Left renal cortex interstitium (tissue), 4 donors: ENCODE measurements at places on chromosomes 16 and 17.
A peak's percentile ranks its signal among the peaks of the same experiment; 100 is the strongest.

GRCh38 chr16:57878586-57878985 lies 76.3 kb upstream of the KIFC3 start:
- DNase-seq, result no peak

GRCh38 chr17:13351046-13351445 lies 250.7 kb downstream of the HS3ST3A1 start:
- no peak for DNase-seq

DNA sequence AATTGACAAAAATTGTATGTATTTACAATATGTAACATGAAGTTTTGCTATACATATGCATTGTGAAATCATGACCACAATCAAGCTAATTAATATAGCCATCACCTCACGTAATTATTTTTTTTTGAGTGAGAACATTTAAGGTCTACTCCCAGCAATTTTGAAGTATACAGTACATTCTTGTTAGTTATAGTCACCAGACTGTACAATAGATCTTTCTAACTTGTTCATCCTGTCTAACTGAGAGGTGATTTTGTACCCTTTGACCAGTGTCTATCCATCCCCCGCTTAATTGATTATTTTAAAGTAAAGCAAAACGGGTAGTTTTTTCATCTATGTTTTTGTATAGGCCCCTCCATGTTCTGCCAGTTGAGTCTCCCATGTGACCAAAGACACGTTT lies 30.3 kb downstream of the NTN1 start:
- no peak for DNase-seq

- no peak for DNase-seq
Measured at GRCh38 chr17:21458054-21458453, 81.9 kb downstream of the KCNJ12 start.

DNA sequence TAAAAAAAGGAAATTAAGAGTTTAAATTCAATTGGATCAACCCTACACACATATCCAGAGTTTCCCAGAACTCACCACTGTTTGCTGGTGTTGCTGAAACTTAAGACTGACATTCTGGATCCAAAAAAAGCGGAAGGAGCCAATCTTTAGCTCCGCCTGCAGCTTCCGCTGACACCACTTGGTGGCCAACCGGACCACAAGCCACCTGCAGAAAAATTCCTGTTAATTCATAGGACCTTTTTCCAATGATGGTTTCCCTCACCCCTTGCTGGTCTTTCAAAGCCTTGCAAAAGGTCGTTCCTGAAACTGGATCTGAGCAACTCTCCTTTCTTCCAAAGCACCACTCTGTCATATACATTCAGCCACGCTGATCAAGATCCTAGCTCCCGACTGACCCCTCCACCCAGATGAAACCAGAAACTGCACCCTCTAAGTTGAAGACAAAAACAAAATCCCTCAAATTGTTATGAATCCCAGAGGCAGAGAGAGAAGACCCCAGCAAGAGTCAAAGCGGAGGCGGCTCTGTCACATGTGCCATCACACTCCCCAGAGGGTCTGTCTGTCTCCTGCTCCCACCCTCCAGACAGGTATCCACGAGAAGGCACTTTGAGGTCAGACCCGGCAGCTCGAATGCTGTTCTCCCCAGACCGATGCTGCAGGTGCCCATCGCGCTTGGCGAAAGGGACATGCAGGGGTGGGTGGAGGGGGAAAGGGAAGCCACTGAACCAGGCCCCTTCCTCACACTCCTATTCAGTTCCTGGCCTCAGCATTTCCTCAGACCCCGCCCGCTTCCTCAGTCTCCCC lies 773 bp downstream of the BLTP2 start:
- DNase-seq, result no peak

GRCh38 chr17:61583242-61583641 lies 7.8 kb downstream of the NACA2 start:
- DNase-seq, result no peak

DNA sequence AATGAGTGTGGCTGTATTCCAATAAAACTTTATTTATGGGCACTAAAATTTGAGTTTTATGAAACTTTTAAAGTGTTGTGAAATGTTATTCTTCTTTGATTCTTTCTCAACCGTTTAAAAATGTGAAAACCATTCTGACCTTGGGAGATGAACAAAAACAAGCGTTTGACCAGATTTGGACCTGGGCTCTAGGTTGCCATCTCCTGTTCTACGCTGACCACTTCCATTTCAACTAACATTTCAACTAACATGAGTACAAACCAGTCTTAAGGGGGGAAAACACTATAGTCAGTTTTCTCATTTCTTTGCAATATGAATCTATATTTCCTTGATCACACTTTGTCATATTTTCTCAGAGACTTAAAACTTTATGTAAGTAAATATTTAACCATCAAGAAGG lies 118.4 kb upstream of the IRX5 start:
- no peak for DNase-seq

DNA sequence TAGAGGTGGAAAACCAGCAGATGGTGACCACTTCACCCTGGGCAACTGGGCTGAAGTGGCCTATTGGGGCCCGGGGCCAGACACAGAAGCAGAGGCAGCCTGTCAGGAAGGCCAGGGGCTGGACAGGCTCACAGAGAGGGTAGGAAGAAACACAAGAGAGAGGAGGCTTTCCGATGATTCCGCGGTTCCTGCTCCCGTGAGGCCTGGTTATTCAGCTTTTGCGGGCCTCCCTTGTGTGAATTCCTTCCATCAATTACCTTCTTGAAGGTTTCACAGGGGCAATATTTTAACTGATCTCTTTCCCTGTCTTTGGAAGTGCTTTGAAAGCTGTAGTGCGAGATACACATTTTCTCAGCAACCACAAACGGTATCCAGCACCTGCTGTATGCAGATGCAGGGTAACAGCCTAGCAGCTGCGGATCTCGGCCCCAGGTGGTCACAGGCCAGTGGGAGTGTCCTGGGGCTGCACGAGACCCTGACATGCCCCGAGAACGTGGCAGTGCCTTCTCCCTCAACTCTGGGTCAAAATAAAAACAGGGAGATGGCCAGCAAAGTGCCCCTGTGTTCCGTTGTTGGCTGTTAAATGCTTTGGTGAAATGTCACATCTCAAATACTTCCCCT lies 11.6 kb upstream of the CMIP start:
- DNase-seq, result no peak

GRCh38 chr17:21689604-21690003 lies 2.7 kb upstream of the KCNJ18 start:
- DNase-seq, result no peak

DNA sequence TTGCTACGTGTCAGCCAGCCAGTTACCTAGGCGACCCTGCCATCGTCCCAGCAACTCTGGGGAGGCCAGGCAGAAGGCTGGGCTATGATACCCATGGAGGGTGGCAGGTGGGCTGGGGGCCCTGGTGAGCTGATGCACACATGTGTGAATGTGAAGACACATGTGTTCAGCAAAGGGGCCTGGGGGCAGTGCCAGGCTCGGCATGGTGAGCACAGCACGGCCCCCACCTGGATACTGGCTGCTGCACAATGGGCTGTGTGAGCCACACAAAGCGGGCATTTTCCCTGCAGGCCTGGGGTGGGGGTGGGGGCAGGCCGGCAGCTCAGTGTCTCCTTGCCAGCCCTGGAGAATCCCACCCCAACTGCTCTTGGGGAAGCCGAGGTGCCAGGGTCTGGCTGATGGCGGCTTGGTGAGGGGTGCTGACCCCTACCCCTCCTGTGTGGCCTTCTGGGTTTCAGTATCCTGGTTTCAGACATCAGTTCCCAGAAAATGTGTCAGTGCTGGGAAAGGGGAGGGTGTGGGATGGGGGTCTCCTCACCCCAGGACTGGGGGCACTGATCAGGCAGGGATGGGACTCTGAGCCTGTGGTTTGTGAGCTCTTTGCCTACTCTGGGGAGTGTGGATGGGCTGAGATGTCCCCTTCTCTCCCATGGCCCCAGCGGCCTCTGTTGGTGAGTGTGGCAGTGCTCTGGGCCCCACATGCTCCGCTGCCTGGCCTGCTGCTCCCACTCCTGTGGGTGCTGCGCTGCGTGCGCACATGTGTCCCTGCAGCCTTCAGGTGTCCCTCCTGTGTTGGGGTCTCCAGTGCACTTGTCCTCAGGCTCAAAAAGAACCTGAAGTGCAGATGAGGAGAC lies 5.1 kb downstream of the LLGL1 start:
- DNase-seq, result no peak

- DNase-seq, result no peak
Measured at GRCh38 chr17:18858567-18859245, 775 bp downstream of the PRPSAP2 start.

DNA sequence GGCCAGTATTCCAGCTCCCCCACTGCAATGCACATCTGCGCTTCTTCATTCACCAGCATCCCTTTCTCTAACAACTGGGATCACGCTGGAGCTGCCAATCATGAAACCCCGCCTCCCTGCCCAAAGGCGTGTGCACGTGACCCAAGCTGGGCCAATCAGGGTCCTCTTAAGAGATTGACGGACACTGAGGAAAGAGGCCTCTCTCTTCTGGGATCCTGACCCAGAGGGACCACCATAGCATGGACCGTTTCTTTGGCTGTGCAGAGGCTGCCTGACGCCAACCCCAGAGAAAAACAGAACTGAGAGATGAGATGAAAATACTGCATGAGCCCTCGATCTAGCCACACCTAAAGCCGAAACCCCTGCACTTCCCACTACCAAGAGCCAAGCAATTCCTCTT lies 32.0 kb downstream of the COTL1 start:
- DNase-seq, result no peak

DNA sequence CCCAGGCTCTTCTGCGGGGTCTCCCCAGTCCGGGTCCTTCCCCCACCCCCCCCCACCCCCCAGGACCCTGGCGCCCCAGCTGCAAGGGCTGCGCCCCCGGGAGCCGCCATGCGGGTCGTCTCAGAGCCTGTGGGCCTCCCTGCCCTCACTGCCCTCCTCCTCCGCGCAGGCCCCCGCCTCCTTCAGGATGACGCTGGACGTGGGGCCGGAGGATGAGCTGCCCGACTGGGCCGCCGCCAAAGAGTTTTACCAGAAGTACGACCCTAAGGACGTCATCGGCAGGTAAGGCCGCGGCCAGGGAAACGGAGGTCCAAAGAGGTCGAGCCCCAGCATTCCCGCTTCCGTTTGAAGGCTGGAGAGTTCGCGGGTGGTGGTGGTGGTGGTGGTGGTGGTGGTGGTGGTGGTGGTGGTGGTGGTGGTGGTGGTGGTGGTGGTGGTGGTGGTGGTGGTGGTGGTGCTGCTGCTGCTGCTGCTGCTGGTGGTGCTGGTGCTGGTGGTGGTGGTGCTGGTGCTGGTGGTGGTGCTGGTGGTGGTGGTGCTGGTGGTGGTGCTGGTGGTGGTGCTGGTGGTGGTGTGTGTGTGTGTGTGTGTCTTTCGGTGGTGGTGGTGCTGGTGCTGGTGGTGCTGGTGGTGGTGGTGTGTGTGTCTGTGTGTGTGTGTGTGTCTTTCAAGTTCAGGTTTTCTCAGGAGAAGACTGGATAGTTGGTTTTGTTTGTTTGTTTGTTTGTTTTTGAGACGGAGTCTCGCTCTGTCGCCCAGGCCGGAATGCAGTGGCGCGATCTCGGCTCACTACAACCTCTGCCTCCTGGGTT lies 615 bp downstream of the PHKG2 start:
- DNase-seq, result no peak

DNA sequence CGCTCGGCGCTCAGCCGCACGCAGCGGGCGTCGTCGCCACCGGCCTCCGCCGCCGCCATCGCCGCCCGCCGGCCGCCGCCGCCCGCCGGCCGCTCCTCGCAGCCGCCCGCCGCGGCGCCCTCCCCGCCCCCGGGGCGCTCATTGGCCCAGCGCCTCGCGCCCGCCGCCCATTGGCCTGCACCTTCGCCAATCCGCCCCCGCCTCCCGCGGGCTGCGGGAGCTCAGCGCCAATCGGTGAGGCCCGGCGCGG lies at the start of gene PGP:
TSS of gene PGP (minus strand) at position 122 of the 250 bp plus-strand sequence. CDS start at position 59, 63 bp downstream.
- DNase-seq, result no peak

- no peak for DNase-seq
Measured at GRCh38 chr17:46788796-46789195, 29.7 kb downstream of the WNT3 start.

- DNase-seq, result no peak
Measured at GRCh38 chr16:14437426-14437825, 192.6 kb downstream of the PARN start.

- no peak for DNase-seq
Measured at GRCh38 chr16:23293016-23293415, 9.1 kb upstream of the SCNN1B start.

DNA sequence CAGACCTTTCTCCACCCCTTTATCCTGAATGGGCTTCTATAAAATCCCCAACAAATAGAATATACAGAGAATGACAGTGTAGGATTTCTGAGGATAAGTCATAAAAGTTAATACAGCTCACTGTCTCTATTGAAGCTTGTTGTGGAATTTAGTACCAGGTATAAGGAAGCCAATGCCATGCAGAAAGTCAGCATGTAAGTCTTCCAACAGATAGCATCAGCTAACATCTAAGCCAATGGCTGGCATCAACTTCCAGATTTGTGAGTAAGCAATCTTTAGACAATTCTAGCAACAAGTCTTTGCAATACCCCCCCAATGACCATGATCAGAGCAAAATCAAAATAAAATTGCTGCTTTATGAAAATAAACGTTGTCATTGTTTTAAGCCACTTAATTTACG lies 22.5 kb upstream of the LRRC37A3 start:
- DNase-seq, result no peak

GRCh38 chr16:87465306-87465705 lies 27.5 kb downstream of the ZCCHC14 start:
- no peak for DNase-seq

DNA sequence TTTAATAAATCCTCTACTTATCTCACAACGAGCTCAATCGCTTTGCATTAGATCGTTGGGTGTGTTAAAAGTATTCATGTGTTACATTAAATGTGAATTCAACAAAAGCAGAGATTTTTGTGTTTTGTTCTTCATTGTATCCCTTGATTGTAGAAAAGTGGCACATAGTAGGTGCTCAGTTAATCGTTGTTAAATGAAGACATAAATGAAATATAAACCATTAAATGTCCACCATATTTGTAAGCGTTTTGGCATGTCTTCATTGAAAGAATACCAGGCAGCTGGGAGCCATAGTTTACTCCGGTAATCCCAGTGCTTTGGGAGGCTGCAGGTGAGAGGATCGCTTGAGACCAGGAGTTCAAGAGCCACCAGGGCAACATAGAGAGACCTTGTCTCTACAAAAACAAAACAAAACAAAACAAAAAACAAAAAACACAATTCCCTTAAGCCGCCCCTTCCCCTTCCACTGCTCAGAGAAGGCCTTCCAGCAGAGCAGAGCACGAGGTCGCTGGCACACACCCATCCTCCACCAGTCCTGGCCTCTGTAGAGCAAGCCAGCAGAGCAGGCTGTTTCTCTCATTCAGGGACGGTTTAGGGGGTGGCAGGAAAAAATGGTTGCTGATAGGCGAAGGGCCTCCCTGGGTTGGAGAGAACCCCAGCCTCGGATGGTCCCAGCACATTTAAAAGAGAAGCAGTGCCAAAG lies 673 bp upstream of the CHD9 start:
- DNase-seq, result no peak

- DNase-seq, result peak; percentile 42
Measured at GRCh38 chr17:15999974-16000827, 577 bp downstream of the TTC19 start.

GRCh38 chr16:86354641-86355513 lies 155.4 kb upstream of the FOXF1 start:
- no peak for DNase-seq

GRCh38 chr17:31830971-31831858 lies 27.8 kb downstream of the COPRS start:
- DNase-seq, result no peak

- DNase-seq, result no peak
Measured at GRCh38 chr16:11144122-11144521, 111.9 kb downstream of the SOCS1 start.
